ENCODE measurements at places on chromosomes 5 and 9.

- DNase-seq: no peak
Measured at GRCh38 chr5:1515921-1516571, 7.7 kb downstream of the LPCAT1 start.

- DNase-seq: no peak
Measured at GRCh38 chr5:179919487-179920060, 11.9 kb upstream of the TBC1D9B start.

DNA sequence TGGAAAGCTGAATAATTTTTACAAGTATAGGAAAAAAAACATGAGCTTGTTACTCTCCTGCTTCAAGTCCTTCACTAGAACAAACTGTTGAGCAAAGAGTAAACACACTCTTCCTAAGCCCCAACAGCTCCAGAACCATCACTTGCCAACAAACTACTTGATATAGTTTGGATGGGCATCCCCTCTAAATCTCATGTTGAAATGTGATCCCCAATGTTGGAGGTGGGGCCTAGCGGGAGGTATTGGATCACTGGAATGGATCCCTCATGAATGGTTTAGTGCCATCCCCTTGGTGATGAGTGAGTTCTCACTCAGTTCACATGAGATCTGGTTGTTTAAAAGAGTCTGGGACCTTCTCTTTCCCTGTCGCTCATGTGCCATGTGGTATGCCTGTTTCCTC is 82.8 kb downstream of the PLPP1 start:
- no peak for DNase-seq

GRCh38 chr5:103006921-103007320 is 113.0 kb downstream of the GIN1 start:
- DNase-seq: no peak

- DNase-seq: peak; percentile 7
Measured at GRCh38 chr5:16364910-16365309, 100.7 kb downstream of the ZNF622 start.

- no peak for DNase-seq
Measured at GRCh38 chr5:24141046-24141445, 503.7 kb downstream of the CDH10 start.

GRCh38 chr5:110752953-110753352 is 14.1 kb downstream of the SLC25A46 start:
- no peak for DNase-seq

DNA sequence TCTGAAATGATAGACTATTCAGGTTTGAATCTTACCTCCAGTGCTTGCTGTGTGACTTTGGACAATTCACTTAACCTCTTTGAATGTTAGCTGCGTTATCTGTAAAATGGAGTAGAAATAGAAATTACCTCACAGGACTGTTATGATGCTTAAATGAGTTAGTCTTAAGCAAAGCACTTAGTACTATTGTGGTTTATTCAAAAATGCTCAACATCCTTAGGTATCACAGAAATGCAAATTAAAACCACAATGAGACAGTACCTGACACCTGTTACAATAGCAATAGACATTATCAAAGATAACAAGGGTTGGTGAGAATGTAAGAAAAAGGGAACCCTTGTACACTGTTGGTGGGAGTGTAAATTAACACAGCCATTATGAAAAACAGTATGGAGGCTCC is 77.6 kb upstream of the FREM1 start:
- no peak for DNase-seq

- DNase-seq: no peak
Measured at GRCh38 chr5:162990856-162991497, 446.4 kb upstream of the CCNG1 start.

- no peak for DNase-seq
Measured at GRCh38 chr5:137346281-137346680, 152.8 kb downstream of the SPOCK1 start.

DNA sequence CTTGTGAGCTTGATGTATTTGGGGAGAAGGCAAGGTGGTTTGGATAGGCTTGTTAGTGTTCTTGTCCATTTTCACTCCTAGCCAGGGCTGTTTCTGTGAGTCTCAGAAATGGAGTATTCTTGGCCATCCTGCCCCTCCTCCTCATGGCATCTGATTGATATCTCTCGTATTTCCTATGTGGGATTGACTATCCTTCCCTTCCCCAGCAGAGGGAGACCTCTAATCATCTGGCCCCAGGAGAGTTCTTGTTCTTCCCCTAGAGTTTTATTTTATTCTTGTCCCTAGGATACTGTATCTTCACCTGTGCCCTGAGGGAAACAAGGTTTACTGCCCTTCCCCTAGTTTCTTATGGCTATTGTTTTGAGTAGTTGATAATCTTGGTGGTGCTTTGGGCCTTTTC is 114.4 kb downstream of the VPS13A start:
- peak; percentile 40 for DNase-seq
